ENCODE measurements at places on chromosomes 16 and 17.

GRCh38 chr16:30022887-30023286 is at the start of gene C16orf92:
TSS of gene C16orf92 (plus strand) at chr16:30023198. CDS start at chr16:30023341, 143 bp downstream.
- no peak for DNase-seq

- DNase-seq: no peak
Observed at GRCh38 chr16:87245511-87245910, 71.7 kb downstream of the C16orf95 start.

DNA sequence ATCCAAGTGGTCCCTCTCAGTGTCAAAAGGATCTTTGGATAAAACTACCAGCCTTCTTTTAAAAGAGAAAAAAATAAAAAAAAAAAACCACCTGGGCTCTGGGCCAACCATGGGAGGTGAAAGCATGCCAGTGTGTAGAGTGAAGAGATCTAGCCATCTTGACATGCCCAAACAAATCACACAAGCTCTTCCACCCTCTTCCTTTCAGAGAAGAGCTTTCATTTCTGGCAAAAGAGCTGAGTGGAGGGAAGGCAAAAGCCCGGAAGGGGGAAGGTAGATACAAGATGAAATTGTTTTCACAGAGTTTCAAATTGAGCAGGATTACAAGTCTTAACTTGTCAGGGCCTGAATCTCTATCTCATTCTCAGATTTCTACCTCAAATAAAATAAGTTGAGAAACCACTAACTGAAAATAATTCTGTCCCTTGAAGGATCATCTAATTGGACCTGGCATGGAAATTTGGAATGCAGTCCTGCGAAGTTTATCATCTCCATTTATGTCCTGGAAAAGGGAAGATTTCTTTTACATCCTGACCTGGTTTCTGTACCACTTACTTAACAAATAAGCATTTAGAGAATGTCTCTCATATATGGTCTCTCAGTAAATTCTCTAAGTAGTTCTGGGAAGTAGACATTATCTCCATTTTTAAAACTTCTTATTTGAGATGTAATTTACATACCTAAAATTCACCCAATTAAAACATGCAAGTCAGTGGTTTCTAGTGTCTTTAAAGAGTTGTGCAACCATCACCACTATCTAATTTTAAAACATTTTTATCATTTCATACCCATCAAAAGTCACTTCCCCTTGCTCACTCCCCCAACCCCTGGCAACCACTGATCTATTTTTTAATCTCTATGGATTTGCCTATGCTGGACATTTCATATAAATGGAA is 93.7 kb downstream of the TANGO6 start:
- no peak for DNase-seq

- no peak for DNase-seq
Observed at GRCh38 chr17:5587438-5588032, 3.2 kb upstream of the NLRP1 start.
